Activated T-helper 17 cell treated with anti-CD3 and anti-CD28 coated beads, Interleukin-2, amount 50 U/mL, for 72 hours (primary cell): ENCODE measurements at places on chromosomes 6 and 20. TPM values are rescaled to one million over a fixed set of nuclear protein-coding genes. Genes with fewer than 3 reads are reported as not detected.

DNA sequence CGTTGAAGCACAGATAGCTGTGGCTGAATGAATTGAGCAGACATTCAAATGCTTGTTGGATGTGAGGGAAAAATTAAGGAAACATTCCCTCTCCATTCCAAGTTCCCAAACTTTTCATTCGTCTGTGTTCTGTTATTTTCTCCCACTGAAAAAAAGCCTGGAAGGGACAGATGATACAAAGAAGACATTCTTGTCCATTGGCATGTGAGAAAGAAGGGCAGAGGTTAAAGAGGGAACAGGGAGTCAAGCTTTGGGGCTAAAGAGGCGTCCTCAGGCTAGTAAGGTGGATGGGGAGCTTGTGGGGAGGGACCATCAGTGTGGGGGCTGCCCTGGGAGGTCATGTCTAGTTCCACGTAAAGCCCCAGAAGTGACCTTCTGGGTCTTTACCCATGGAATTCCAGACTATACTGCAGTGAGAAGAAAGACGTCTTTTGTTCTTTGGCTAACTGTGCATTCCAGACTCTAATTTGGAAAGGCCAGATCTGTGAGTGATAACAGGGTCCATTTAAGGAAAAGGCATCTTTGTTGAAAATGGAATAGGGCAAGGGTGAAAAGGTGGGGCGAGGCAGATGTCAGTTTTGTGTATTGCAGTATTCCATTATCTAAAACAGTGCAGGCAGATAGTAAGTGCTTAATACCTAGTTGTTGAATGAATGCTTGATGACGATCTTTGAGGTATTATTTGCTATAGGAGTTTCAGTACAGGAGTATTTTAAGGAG lies 117.5 kb downstream of the SOX4 start:
- no peak for ATAC-seq

- no peak for ATAC-seq
These were observed 149.5 kb upstream of the SLC22A16 start for GRCh38 chr6:110625883-110626282.

GRCh38 chr6:91694016-91694654 lies 1107.3 kb upstream of the MAP3K7 start:
- no peak for ATAC-seq

GRCh38 chr6:71396410-71396801 lies 107.8 kb downstream of the OGFRL1 start:
- peak; percentile 92 for ATAC-seq

DNA sequence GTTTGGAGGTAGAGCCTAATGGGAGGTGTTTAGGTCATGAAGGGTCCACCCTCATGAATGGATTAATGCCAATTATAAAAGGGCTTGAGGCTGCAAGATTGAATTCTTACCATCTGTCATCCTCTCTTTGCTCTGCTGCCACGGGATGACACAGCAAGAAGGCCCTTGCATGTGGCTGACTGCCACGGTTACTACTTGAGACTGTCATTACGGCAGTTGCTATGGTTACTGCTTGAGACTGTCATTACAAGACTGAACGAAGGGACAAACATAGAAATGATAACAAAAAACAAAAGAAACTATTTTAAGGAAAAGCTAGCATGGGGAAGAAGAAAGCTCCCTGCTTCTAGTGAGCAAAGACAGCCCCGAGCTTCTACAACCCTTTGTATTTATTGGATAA lies 715.0 kb downstream of the TFAP2A start:
- no peak for ATAC-seq

DNA sequence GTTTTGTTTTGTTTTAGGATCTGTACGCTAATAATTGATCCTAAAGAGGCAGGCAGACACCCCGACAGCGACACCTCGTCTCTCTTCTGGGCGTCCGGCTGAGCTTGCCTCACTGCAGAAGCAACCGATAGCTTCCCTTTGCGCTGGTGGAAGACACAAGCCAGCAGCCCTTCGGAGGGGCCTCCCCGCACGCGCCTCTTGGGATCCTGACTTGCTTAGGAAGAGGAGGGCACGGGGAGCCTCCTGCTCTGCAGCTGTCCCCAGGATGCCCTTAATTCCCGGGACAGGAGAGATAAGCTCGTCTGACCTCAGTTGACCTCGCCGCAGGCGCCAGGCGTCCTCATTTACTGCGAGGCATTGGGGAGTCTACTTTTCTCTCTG lies 94.0 kb downstream of the CD83 start:
- peak; percentile 27 for ATAC-seq

DNA sequence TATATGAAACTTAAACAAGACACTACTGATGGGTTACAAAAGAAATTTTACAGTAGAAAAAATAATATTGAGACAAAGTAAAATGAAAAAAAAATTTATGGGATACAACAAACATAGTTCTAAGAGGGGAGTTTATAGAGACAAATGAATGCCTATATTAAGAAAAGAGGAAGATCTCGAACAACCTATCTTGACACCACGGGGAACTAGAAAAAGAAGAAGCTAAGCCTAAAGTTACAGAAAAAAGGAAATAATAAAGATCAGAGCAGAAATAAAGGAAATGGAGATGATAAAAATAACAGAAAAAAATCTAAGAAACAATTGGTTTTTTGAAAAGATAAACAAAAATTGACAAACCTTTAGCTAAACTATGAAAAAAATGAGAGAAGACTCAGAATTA lies 9.1 kb upstream of the ECHDC1 start:
- ATAC-seq: no peak

GRCh38 chr6:211871-212497 lies 80.3 kb upstream of the DUSP22 start:
- no peak for ATAC-seq

GRCh38 chr6:162245830-162246420 lies 481.6 kb downstream of the PRKN start:
- no peak for ATAC-seq

- ATAC-seq: no peak
These were observed 326.7 kb upstream of the CNR1 start for GRCh38 chr6:88492824-88493223.

- ATAC-seq: no peak
These were observed 40.4 kb downstream of the C6orf118 start for GRCh38 chr6:165268987-165269386.

DNA sequence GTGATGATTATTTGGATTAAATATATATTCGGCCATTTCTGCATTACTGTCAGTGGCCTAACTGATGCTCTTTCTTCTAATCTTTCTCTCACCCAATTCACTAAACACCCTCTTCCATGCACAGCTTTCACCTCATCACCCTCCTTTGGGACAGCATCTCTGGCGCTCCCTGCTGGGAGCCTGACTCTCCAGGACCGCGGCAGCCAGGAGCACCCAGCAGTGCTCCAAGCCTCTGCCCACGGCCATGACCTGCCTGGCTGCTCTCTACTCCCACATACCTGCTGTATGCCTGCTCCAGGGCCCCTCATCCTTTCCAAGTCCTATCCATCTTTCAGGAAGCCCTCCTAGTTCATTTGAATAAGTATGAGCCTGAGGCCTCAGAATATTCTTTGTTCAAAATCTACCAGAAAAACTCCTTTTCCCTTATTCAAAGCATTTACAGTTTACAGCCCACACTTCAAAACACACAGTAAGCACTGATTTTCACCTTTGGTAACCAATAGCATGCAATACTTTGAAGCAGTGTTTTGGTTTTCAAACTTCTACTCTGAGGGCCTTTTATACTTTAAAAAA lies 15.2 kb downstream of the CTCFL start:
- ATAC-seq: no peak

- peak; percentile 98 for ATAC-seq
These were observed 50.7 kb downstream of the SLC26A8 start for GRCh38 chr6:35973670-35974222.

DNA sequence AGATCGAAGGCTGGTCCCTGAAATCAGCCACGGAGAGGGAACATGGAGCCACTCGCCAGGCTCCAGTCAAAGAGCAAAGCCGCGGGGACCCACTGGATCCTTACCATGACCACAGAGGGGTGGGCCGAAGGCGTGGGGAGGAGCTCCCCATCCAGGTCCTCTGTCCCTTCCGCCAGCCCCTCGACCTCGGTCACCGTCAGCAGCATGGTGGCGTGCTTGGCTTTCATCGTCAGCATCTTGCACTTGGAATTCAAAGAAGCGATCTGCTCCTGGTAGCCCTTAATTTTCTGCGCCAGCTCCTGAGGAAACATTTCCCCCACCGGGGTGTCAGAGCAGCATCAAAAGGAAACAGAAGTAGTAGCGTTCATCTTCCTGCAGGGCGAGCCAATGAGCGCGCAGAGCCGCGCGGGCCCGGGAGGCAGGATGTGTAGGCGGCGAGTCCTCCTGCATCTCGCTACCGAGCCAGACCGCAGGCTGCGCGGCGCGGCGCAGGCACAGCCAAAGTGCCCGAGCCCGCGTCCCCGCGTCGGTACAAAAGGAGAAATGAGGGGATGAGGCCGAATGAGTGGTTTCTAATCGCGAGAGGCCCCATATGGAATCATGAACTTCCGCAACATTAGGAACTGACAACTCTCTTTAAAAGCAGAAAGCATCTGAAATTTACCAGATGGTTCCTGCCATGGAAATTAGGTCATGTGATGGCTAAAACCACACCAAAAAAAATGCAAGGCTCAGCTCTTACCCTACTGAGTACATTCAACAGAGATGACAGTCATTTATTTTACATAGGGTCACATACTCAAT lies 335.2 kb downstream of the SYNE1 start:
- ATAC-seq: peak; percentile 96

GRCh38 chr6:53947780-53948179 lies 153.0 kb downstream of the LRRC1 start:
- ATAC-seq: no peak

- no peak for ATAC-seq
These were observed 44.7 kb downstream of the DEK start for GRCh38 chr6:18219591-18219990.

DNA sequence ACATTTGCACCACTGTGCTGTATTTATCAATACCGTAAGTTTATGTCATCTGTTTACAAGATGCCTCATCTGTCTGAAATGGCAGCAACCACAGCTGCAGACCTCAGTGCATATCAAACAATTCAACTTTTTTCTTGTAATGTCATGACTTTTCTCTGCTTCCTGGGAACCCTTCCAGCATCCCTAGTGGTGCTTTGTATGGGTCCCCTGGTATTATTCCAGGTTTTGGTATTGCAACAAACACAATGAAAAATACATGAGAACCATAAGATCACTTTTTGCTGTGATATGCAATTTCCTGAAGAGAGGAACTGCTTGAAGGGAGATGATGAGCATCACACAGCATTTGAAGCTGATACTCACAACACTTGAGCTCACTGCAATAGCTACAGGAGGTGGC lies 12.0 kb upstream of the TXNDC5 start:
- ATAC-seq: no peak

XKR7 gene
- 0.04 TPM for total RNA-seq

NOTCH4 gene
- 2.3 TPM for total RNA-seq

C20orf141 gene
- not detected for total RNA-seq
